ENCODE measurements at places on chromosomes 12 and 14. TPM values are rescaled to one million over a fixed set of nuclear protein-coding genes. Genes with fewer than 3 reads are reported as not detected.

Gene CCDC60
- total RNA-seq, result not detected

Gene FAM222A
- total RNA-seq, result 1.3 TPM

Gene SMIM41
- total RNA-seq, result not detected

Gene CELA1
- total RNA-seq, result not detected

Gene ZFP36L1
- total RNA-seq, result 198 TPM

Gene ATL1
- 23.7 TPM for total RNA-seq

Gene LUM
- 449 TPM for total RNA-seq

Gene HOXC10
- 10.9 TPM for total RNA-seq

Gene KCNC2
- 0.29 TPM for total RNA-seq

Gene DTX3
- total RNA-seq, result 25.9 TPM

Gene LRRC10
- total RNA-seq, result not detected

Gene CCND2
- 72.8 TPM for total RNA-seq

Gene EML1
- total RNA-seq, result 26.1 TPM

Gene OR6C2
- not detected for total RNA-seq

Gene TCP11L2
- 31.2 TPM for total RNA-seq

Gene ZBTB39
- total RNA-seq, result 6.6 TPM

Gene TAMALIN
- total RNA-seq, result 16.0 TPM

Gene SYCP3
- 0.16 TPM for total RNA-seq

Gene SLC10A1
- not detected for total RNA-seq

Gene SERPINA12
- not detected for total RNA-seq

Gene FOXN4
- total RNA-seq, result not detected

Gene ST8SIA1
- total RNA-seq, result 2.6 TPM

Gene SYNE3
- total RNA-seq, result 13.5 TPM

Gene HDAC7
- 77.0 TPM for total RNA-seq

Gene SPIC
- not detected for total RNA-seq

Gene AQP5
- total RNA-seq, result not detected

Gene ABHD12B
- total RNA-seq, result not detected

Gene PIANP
- 0.33 TPM for total RNA-seq

Gene RNF212B
- total RNA-seq, result not detected

Gene NYNRIN
- total RNA-seq, result 8.2 TPM

Gene RFLNA
- total RNA-seq, result 1.3 TPM

Gene KRT72
- total RNA-seq, result not detected

Gene AMN
- 0.66 TPM for total RNA-seq

Gene FGF6
- not detected for total RNA-seq

Gene NPFF
- total RNA-seq, result not detected

Measured in breast epithelium (tissue), 4 donors.